Stomach (tissue), 19 donors: ENCODE measurements at places on chromosomes 3 and 15. TPM values are rescaled to one million over a fixed set of nuclear protein-coding genes. Genes with fewer than 3 reads are reported as not detected.

The GHSR gene
- total RNA-seq: not detected

DNA sequence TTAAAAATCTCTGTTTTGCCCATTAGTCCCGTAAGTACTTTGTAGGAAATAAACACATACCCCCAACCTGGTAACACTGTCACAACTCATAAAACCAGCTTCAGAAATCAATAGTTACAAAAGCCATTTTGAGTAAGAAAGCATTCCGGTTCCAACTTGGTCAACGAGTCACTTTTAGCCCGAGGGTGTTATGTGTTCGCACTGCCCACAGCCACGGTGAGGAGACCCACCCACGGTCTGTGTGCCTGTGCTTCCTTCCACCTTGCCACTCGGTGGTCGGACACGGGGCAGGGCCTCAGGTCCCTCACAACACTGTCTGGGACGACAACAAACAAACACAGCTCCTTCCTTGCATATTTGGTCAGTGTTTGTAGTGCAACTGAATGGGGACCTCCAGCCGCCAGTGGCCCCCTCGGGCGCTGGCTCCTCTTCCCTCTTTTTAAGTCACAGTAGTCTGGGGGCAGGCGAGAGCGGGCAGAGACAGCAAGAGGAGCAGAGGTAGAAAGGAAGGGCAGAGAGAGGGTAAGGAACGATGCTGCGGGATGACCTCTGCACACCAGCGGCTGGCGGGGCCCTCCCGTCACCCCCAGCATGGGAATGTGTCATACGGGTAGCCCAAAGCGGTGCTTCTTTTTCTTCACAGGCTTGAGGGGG is 5.2 kb upstream of the MUSTN1 start:
- H3K27ac ChIP-seq: no peak overlapping the region
- peaks cover 38% of the 10 kb centered on the region for H3K4me1 ChIP-seq
- H3K36me3 ChIP-seq: peaks cover 81% of the 10 kb centered on the region
- no peaks in the 10 kb centered on the region for H3K27me3 ChIP-seq

DNA sequence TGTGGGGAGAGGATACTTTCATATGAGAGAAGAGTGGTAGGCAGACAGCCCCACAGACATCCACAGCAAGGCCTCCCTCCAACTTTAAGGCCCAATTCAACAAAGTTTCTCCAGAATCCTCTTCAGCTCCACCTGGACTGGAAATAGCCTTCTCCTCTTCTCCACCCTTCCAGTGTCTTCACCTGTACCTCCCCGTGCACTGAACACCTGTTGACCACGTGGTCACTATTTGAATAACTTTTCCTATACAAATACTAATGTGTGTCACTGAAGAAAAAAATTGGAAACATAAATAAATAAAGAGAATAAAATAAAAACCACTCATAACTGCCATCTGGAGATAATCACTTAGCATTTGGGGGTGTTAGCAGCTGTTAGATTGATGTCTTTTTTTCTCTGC is 52.9 kb downstream of the CCNL1 start:
- DNase-seq: no peak
- H3K4me1 ChIP-seq: no peaks in the 10 kb centered on the region
- no peaks in the 10 kb centered on the region for H3K36me3 ChIP-seq

GRCh38 chr3:123122525-123123315 is 55.9 kb downstream of the PDIA5 start:
- H3K27ac ChIP-seq: no peak overlapping the region
- peaks cover 43% of the 10 kb centered on the region for H3K36me3 ChIP-seq
- DNase-seq: no peak
- no peaks in the 10 kb centered on the region for H3K4me1 ChIP-seq

DNA sequence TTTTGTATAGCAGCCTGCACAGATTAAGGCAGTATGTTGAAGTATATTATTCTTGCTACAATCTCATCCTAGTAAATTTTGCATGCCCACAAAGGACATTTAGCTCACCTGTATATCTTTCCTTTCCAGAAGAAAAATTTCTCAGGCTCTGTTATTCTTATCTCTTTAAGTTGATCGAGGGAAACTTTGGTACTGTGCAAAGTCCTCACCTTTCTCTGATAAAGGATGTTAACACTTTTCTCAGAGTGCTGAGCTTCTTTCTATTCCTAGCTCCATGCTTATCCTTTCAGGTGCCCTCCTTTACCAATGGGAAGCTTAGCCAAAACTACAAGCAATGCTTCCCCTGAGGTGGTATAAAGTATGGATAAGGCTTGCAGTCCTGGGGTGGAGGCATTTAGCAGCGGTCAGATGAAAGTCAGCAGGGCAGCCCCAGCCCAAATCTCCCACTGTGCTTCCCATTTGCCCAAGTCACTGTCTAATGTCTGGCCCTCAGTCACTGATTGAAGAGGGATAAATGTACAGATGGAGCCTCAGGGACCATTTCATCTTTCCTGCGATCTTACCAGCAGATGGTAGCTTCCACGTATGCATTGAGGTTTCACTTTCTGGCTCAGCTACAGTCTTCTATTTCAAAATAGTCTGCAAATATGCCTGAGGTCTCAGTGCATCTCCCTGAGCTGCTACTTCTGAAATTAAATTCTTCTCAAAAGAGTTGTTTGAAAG is 127.8 kb upstream of the P2RY1 start:
- no peaks in the 10 kb centered on the region for H3K4me1 ChIP-seq
- DNase-seq: peak; percentile 29
- no peaks in the 10 kb centered on the region for H3K36me3 ChIP-seq
- no peaks in the 10 kb centered on the region for H3K27me3 ChIP-seq
- no peak overlapping the region for H3K27ac ChIP-seq
- no peak overlapping the region for H3K4me3 ChIP-seq

DNA sequence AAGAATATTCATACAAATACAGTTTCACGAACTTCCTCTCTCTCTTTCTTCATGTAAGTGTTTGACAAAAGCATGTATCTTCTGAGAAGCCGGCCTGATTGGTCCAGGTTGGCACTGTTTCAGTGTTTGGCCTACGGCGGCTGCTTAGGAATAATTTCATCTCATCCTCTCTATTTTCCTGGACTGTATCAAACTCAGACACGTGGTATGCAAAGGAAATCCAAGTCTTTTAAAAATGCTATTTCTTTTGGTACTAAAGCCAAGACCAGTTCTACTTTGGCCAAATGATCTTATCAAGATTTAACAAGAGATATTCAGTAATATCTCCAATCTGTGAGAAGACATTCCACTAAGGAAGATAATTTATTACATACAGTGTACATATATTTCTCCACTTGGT is 152.8 kb downstream of the TIGIT start:
- H3K36me3 ChIP-seq: no peaks in the 10 kb centered on the region
- H3K27ac ChIP-seq: no peak overlapping the region
- DNase-seq: no peak
- no peaks in the 10 kb centered on the region for H3K27me3 ChIP-seq
- peaks cover 4% of the 10 kb centered on the region for H3K4me1 ChIP-seq
